GM04504 (cell line): ENCODE measurements at places on chromosomes 11 and 22.
A peak's percentile ranks its signal among the peaks of the same experiment; 100 is the strongest.

- DNase-seq, result no peak
Measured at GRCh38 chr11:3014057-3014938, 22.2 kb upstream of the NAP1L4 start.

- DNase-seq, result no peak
Measured at GRCh38 chr11:13098063-13098462, 88.9 kb downstream of the RASSF10 start.

GRCh38 chr11:19607656-19608360, 104.8 kb upstream of the NAV2 start:
- DNase-seq, result no peak

DNA sequence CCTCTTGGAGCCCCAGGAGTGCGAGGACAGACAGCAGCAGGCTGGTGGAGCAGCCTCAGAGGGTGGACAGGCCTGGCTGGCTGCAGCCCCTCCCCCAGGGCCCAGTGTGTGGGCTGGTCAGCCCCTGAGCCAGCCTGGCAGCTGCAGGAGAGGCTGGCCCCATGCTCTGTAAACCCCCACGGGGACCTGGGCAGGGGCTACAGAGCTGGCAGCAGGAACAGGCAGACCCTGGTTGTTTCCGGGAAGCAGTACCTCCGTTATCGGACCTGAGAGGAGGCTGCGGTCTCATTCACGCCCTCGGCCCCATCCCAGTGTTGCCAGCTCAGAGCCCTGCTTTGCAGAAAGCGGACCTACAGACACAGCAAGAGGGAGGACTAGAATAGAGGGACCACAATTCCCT, 38.5 kb upstream of the COMT start:
- no peak for DNase-seq

- no peak for DNase-seq
Measured at GRCh38 chr11:134636071-134636470, 224.0 kb upstream of the B3GAT1 start.

GRCh38 chr11:61980783-61981541, 13.5 kb upstream of the FTH1 start:
- no peak for DNase-seq

DNA sequence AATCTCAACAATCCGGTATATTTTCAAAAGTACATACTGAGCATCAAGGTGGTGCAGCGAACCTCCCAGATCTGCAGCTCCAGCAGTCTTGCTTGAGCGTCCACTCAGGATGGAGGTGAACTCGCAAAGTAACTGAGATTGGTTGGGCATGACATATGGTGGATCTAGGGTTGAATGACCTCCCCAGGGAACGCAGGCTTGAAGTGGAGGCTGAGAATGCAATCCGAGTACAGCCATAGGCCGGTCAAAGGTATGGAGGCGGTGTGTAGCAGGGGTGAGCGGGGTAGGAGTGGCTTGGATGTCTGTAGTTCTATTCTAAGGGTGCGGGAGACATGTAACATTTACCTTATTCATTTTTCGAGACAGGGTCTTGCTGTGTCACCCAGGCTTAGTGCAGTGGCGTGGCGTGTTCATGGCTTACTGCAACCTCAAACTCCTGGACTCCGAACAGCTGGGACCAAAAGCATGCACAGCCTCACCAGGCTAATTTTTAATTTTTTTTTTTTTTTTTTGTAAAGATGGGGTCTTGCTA, 631 bp upstream of the C22orf39 start:
- DNase-seq, result no peak

GRCh38 chr11:30128269-30128932, 102.4 kb upstream of the FSHB start:
- peak; percentile 9 for DNase-seq

DNA sequence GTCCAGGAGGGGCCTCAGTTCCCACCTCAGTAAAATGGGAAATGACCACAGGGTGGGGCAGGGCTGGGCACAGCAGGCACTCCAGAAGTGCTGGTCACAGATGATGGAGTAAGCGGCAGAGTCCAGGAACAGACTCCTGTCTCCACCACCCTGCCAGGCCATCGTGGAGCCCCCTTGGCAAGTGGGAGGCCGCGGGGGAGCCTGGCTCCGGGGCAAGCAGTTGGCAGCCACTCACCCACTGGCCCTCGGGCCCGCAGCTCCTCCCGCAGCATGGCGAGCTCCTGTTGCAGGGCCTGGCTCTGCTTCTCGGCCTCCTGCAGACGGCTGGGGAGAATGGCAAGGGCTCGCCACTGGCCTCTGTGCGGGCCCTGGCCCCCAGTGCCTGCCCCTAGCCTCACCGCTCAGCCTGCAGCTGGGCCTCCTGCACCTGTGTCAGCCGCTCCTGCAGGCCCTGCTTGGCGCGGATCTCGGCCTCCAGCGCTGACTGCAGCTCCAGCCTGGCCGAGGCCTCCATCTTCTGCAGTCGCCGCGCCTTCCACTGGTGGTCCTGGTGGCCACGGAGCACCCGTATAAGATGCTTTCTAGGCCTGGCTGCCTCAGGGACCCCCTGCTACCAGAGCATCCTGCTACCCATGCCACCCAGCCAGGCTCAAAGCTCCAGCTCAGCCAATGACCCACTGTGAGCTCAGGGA, 10.3 kb downstream of the CDC42BPG start:
- no peak for DNase-seq

DNA sequence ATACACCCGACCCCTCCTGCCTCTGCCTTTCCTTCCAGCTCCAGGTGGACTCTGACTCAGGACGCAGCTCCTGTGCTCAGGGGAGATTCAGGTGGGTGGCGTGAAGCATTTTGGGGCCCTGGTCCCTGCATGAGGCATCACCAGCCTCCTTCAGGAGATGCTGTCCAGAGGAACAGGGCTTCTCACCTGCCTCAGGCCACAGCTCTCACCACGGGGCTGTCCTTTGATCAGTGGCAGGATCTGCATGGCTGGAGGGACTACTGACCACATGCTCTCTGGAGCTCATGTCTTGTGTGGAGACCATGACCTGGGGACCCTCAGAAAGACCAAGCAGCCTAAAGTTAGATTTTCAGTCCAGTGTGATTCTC, 58.8 kb downstream of the GGTLC2 start:
- no peak for DNase-seq

DNA sequence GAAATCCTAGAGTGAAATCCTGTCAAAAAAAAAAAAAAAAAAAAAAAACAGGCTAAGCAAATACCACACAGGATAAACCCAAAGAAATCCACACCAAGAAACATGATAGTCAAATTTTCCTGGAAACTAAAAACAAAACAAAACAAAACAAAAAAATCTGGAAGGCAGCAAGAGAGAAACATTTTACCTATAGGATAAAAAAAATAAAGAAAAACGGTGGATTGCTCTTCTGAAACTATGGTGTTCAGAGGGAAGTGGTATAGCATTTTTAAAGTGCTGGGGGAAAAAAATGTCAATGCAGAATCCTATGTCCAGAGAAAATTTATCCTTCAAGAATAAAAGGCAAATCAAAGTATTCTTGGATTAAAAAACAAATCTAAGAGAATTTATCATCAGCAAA, 41.6 kb upstream of the CBX7 start:
- DNase-seq, result no peak

DNA sequence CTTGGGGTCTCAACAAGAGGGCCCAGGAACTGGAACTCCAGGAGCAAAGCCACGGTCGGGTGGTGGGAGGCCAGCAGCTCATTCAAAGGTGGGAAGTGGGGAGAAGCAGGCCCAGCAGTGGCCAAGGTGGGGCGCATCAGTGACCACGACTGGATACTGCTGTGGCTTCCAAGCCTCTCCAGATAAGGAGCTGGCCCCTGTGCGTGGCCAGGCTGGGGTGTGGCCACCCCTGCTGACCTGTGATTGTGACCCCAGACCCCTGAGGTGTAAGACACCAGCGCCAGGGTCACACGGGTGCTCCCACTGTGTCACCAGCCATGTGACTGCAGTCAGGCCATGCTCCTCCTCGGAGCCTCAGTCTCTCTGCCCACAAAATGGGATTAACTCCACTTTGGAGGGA, 20.3 kb downstream of the A4GALT start:
- no peak for DNase-seq

GRCh38 chr11:64389851-64390250, 30.9 kb downstream of the RPS6KA4 start:
- no peak for DNase-seq

- no peak for DNase-seq
Measured at GRCh38 chr11:19739872-19740271, 27.2 kb downstream of the NAV2 start.

GRCh38 chr11:23725752-23726151, 771.1 kb upstream of the LUZP2 start:
- no peak for DNase-seq

DNA sequence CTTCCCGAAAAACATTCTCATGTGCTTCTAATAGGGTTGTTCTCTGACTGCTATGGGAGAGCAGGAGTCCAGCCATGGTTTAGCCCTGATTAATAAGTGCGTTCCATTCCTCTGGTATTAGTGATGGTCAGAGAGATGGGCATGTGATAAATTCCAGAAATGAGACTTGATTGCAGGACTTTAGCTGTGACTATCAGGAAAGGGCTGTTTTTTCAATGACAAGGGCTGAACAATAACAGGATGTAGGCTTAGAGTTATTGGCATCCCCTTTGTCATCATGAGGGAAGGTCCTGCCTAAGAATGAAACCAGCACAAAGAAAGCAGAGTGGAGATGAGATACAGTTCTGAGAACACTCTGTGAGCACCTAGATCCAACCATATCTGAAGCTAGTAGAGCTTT, 494.6 kb downstream of the MIAT start:
- no peak for DNase-seq

DNA sequence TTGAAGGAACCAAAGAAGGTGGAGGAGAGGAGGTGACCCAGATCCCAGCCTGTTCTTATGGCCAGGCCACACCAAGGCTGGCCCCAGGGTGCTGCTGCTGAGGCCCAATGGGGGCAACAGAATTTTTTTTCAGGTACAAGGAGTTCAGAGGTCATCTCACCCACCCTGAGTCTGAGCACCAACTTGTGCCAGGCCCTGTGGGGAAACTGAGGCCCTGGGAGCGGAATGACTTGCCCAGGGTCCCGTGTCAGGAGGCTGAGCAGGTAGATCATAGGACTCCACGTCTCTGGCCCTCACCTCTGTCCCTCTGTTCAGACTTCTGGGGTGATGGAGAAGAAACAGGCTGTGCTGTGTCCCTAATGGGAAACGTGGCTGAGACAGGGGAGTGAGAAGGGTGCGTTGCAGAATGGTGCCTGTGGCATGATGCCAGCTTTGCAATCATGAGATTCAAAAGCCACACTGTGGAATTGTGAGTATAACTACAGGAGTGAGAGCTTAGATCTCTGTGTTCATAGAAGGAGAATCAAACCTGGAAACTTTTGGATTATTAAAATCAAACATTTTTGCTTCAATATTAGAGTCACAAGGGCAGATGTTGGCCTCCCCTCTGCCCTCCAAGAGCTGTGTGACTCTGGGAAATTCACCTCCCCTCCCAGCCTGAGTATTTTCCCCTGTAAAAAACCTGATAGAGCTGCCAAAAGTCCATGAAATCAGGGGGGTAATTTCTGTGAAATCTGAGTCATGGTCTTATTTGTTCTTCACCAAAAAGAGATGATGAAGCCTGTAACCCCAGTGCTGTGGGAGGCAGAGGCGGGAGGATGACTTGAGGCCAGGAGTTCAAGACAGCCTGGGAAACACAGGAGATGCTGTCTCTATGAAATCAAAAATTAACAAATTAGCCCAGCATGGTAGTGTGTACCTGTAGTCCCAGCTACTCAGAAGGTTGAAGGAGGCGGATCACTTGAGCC, 874 bp downstream of the APOL1 start:
- no peak for DNase-seq

- DNase-seq, result no peak
Measured at GRCh38 chr22:41799486-41800347, 762 bp upstream of the CCDC134 start.
